ENCODE measurements at places on chromosomes 12 and 14. TPM values are rescaled to one million over a fixed set of nuclear protein-coding genes. Genes with fewer than 3 reads are reported as not detected.

MIPOL1 gene
- not detected for total RNA-seq

SDSL gene
- total RNA-seq: not detected

SLCO1B1 gene
- total RNA-seq: not detected

CD27 gene
- total RNA-seq: 48.3 TPM

TBC1D30 gene
- total RNA-seq: 4.6 TPM

APOF gene
- 0.38 TPM for total RNA-seq

ADAM20 gene
- total RNA-seq: 0.30 TPM

RNASE7 gene
- not detected for total RNA-seq

All from OCI-LY7 (cell line).